ENCODE measurements at places on chromosomes 7 and 10.
A peak's percentile ranks its signal among the peaks of the same experiment; 100 is the strongest.

DNA sequence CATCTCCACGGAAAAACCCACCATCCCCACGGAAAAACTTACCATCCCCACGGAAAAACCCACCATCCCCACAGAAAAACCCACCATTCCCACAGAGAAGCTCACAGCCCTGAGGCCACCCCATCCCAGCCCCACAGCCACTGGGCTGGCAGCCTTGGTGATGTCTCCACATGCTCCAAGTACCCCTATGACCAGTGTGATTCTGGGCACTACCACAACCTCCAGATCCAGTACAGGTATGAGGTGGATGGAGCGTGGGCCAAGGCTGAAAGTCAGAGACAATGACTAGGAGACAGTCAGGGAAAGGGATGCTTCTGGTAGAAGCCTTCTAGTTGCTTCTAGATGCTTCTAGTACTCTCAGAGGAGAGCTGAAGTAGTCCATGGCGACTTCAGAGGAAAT, 19.6 kb downstream of the ZAN start:
- no peak for DNase-seq

DNA sequence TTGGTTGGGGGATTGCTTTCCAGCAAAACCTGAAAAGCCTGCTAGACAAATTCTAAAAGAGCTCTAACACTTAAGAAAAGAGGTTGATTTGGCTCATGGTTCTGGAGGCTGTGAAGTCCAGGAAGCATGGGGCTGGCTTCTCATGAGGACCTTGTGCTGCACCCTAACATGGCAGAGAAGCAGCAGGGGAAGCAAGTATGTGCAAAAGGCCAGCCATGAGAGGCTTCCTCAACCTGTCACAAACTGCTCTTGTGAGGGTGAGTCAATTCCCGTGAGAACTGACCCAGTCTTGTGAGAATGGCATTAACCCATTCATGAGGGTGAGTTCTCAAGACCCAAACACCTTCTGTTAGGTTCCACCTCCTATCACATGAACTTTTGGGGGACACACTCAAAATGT, 54.3 kb upstream of the IGFBP3 start:
- DNase-seq: peak; percentile 28

DNA sequence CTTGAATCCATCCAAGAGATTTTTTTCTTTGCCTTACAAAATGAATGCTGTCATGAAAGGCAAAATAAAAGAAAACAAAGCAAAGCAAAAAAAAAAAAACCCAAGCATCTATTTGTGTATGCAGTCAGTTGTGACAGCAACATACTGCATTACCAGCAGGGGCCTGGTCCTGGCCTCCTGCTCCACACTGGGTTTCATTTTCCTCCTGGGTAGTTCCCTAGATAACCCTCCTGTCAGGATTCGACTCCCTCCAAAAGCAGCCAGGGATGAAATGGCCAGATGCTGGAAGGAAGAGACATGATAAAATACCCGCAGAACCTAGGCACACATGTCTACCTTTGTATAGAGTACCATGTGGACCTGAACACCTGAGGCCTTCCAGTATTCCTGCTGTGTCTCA, 148.6 kb downstream of the NRCAM start:
- no peak for DNase-seq

GRCh38 chr7:101622609-101623173, 6.4 kb downstream of the MYL10 start:
- DNase-seq: no peak

DNA sequence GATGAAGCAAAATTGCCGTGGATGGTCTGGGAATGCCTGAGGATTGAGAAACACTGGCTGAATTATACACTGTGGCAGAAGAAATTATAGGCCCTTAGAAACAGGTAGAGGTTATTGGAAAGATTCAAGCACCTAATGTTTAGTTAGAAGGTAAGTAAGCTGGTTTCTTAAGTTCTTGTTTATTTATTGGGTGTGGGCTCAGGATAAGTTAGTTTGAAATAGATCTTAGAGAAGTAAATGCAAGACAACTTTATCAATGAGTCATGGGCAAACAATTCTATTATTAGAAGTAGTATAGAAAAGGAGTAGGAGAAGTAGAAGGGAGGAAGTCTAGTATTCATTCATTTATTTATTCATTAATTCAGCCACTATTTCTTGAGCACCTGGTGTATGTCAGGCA, 96.5 kb downstream of the KAT6B start:
- DNase-seq: no peak

DNA sequence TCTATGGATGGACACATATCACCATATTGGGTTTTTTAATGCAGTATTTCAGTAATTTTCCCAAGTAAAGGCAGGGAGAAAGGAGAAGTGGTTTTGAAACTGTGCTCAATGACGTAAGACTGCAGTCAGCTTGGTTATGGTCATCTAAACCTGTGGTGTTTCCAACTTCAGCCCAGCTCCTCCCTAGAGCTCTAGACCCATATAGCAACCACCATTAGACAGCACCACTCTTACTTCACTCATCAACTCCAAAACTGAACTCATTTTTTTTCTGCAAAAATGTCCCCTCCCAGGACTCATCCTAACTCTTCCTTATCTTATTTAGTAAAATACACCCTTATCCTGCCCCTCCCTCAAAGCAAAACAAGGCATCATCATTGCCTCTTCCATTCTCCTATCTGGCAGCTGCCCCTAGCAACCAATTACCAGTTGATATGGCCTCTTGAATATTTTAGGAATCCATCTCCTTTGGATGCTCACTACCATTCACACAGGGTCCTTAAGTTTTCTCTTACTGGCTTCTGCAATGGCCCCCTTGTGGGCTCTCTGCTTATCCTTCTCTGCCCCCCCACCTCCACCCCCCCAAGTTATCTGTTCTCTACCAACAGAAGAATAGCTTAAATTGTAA, 1.5 kb upstream of the RALA start:
- DNase-seq: no peak

- DNase-seq: no peak
Observed at GRCh38 chr10:3132036-3133025, 40.3 kb downstream of the PITRM1 start.

DNA sequence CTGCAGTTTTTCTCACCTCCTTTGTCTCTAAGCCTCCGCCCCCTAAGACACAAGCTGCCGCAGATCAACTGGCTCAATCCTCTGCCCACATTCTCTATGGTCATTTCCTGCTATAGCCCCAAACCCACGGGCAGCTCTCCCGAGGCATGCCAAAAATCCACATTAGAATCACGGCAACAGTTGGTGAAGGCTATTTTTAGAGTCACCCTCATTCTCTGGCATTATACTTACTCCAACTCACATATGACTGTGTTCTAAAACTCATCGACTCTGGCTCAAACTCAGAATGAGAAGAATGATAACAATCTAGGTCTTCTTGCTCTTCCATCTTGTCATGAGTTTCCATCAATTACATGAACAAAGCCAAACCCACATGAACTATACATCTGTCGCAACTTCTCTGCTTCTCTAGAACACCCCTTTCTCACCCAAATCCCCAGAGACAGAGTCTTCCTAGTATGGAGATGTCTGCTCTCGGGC, 10.9 kb upstream of the KIAA1549 start:
- DNase-seq: no peak

DNA sequence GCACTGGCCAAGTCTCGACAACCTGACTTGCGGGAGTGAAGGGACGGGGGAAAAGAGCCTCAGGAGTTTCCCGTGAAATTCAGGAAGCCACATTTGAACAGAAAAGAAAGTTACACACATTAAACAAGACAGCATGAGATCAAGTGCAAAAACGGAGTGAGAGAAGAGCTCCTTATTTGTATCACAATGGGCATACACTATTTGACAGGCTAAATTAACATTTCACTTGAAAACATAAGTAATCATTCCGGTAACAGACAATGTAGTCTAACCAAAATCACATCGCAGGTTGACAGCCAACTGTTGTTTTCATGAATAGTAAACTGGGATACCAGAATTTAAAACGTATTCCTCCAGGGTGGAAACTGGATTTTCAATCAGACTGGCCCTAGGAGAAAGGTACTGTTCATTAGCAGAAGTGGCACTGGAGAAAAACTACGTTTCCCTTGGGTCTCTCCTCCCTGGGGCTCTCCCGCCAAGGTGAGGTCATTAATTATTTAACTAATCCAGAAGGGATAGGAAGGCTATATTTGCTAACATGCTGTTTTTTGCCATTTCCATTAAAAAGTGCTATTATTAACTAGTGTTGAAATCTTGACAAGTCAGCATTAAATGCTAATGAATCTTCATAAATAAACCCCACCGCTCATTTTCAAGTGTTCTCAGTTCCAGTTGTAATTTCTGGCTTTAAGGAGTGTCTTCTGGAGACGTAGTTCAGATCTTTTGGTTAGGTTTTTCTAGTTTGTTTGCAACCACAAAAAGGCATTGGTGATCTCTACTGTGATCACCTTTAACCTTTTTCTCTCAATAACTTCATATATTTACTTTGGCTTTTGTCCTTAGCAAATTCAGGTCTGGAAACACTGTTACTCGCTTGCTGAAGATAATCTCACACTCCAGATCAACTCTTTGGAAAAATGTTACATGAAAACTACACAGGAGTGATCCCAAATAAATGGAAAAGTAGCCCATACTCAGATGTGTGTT, 25.1 kb downstream of the RHEB start:
- DNase-seq: no peak

DNA sequence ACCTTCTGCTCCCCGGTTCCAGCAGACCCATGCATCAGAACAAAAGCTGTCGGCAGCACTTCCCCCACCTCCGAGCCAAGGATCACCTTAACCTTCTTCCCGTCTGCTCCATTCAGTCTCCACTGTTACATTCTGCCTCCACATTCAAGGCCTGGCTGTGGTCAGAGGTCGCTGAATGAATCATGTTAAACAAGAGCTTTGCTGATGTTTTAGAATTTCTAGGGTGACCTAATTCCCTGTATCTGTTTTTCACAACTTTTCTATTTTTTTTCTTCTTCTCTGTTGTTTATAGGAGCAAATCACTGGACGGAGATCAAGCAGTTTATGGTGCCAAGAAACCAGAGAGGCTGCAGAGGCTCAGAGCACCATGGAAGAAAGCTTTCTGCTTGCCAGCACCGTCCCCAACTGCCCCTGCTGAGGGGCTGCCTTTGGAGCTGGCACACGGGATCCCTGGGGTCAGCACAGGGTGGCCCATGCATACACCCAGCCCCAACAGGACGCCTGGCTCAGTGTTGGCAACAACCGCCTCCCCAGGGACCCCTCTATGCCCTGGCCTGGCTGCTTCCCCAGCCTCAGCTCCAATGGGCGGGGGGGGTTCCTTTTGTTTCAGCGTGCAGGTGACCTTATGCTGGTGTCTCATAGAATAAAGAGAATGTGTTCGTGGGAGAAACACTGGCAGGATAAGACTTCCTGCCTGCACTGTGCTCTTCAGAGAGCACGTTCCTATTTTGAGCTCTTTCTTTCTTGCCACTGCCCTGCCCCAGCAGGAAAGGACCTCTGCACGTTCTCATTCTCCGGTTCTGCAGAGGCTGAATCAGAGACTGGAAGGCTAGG, 182.7 kb upstream of the LYZL2 start:
- no peak for DNase-seq

DNA sequence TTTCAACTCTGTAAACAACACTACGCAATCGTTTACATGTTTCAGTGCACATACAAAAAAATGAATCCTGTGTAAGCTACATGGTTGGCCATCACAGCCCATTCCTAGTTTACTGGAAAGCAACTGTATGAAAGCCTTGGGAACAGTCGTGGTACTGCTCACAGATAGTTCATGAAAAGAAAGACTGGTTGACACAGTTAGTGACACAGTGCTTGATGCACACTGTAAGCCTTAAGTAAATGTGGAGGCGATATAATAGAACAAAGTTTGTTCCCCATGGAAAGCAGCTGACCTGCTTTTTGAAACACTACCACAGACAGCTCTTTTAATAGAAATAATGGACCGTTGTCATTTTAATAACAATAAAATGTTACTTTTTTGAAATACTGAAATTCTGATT, 5.1 kb downstream of the CACNA2D1 start:
- no peak for DNase-seq

DNA sequence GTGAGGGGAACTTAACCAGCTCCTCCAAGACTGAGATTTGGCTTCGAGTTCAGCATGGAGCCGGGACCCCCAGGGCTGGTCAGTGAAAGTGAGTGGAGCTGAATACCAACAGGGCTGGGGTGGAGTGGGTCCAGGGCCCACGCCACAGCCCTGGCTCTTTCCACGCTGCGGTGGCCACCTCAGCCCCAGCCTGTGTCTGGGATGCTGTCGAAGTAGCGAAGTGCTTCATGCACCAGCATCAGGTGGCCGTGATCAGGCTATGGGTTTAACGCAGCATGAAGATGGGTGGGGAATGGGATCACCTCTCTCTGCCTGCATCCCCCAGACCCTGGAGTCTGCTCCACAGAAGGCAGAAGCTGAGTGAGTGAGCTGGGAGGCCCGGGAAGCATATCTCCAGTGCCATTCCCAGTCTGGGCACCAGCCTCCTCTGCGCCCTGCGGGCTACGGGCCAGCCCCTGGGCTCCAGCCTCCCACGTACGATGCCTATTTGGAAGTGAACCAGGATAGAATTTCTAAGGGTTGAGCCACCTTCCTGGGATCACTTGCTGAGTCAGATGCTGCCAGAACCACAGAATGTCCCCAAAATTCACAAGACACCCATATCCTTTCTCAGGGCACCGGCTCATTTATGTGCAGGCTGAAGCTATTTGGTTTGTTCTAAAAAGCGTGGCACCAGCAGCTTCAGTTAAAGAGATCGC, 131.1 kb upstream of the CHST15 start:
- DNase-seq: no peak

GRCh38 chr10:72248468-72249151, 25.1 kb upstream of the DDIT4 start:
- DNase-seq: peak; percentile 83
